Caudate nucleus (tissue), 63 donors: ENCODE measurements at places on chromosomes 7 and 10.

GRCh38 chr10:43075612-43076003 is 1.3 kb upstream of the RET start:
- no peak for DNase-seq

GRCh38 chr10:30158325-30158960 is 99.1 kb upstream of the JCAD start:
- no peak for DNase-seq

DNA sequence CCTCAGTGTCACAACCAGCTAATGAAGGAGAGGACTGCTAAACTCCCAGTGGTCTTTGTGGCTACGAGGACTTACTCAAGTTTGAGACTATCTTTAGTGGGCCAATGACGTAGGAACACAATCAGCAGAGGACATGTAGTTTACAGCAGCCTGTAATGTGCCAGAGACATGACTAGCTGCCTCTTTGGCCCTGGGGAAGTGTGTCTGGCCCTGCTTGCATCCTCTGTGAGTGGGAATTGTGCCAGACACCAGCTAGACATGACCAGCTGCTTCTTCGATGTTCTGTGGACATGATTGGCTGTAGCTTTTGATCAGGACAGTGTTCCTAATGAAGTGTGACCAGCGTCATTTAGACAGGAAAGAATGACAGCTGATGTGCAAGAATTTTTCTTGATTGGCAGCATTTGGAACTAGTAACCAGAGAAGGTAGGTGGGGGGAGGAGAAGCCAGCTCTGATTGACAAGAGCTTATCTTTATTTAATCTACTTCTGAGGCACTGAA is 141.7 kb downstream of the AUTS2 start:
- DNase-seq: no peak

GRCh38 chr7:155166673-155167370 is 96.7 kb downstream of the HTR5A start:
- DNase-seq: no peak

- DNase-seq: no peak
Observed at GRCh38 chr10:130757271-130757670, 554.2 kb downstream of the TCERG1L start.

DNA sequence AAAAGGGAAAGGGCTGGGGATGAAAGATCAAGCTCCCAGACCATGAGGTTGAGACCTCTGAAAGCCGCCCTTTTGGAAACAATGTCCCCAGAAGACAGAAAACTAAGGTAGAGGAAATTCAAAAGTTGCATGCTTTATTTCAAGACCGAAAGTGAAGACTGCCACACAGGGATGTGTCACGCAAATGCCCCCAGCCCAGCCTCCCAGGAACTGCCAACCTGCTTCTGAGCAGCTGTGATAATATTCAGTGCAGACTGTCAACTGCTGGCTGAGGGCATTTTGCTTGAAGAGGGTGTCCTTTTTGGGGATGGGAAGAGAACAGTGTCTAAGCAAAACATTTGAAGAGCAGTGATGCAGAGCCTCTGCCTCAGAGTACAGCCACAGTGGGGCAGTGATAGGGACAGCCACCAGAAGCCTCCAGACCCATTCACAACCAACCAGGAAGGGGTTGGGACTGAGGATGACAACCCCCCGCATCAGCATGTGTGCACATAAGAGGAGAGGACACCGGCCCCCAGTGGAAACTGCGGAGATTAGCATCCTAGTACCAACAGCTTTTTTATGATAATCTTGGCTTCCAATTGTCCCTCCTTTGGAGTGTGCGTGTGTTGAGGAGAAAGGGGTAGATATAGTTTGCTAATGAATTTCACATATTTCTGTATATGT is 34.7 kb upstream of the NFE2L3 start:
- no peak for DNase-seq

DNA sequence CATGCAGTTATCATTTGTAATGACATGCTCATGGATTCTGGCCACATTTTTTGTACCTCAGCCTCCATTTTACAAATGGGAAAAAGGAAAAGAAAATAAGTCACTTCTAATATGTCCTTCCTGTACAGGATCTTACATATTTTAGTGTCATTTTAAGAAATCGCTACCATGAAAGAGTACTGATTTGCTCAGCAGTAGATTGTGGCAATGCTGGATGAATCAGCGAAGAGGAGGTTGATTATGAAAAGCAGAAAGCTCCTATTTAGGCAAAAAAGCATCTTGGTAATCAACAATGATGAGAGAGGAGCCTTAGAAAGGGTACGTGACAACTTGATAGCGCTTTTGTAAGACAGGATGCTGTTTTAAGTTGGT is 522.9 kb downstream of the PARD3 start:
- DNase-seq: no peak
